Activated CD8-positive, alpha-beta T cell treated with anti-CD3 and anti-CD28 coated beads, Interleukin-2, amount 10 ng/mL, durations not matched to agents 7 days and 5 days (primary cell): ENCODE measurements at places on chromosomes 5 and 9. TPM values are rescaled to one million over a fixed set of nuclear protein-coding genes. Genes with fewer than 3 reads are reported as not detected.

DNA sequence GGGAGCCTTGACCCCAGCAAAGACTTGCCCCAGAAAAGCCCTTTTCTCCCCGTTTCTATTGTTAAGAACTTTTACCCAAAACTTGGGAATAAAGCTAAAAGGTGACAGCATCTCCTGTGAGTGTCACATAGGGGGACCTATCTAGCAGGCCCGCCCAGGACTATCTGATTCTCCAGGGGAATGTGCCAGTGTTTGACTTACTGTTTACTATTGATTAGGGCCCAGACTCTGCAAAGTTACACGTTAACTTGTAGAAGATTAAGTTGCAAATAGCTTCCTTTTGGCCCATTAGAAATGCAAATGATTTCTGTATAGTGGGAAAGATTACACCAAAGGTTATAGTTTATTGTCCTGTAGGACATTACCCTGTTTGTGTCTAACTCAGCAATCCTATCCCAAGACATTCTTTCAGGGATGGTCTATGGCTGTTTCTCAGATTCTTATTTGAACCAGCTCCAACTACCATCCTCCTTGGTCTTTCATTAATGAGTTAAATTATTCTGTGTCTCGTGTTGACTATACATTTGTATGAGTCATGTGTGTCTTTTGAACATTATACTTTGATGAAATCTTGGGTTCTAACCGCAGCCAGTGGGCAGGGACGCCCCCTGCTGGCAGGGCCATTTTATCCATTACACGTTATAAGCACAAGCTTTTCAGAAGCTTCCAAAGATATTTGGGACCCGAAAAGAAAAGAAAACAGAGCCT is 60.7 kb downstream of the HRH2 start:
- DNase-seq = peak; percentile 69

- no peak for DNase-seq
Measured at GRCh38 chr9:7265181-7265580, 507.4 kb downstream of the KDM4C start.

- no peak for DNase-seq
Measured at GRCh38 chr5:76547891-76548524, 75.2 kb downstream of the F2RL2 start.

- no peak for DNase-seq
Measured at GRCh38 chr5:125696762-125697161, 726.4 kb upstream of the GRAMD2B start.

GRCh38 chr5:54579591-54580295 is 62.2 kb downstream of the SNX18 start:
- no peak for DNase-seq

GRCh38 chr9:34992376-34992951 is 2.9 kb downstream of the DNAJB5 start:
- DNase-seq = no peak

DNA sequence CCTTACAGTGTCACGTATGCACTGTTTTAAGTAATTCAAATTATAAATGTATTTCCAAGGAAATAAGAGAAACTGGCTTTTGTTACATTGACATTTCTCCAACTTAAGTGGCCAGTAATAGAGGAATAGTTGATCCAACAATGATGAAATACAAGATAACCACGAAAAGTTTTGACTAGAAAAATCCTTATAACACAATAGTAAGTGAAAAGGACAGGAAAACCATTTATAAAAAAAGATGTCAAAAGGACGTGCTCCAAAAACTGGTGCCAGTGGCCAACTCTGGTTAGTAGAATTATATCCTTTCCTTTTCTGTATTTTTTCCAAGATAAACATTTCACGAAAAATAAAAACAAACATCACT is 210.9 kb downstream of the GAPVD1 start:
- no peak for DNase-seq

DNA sequence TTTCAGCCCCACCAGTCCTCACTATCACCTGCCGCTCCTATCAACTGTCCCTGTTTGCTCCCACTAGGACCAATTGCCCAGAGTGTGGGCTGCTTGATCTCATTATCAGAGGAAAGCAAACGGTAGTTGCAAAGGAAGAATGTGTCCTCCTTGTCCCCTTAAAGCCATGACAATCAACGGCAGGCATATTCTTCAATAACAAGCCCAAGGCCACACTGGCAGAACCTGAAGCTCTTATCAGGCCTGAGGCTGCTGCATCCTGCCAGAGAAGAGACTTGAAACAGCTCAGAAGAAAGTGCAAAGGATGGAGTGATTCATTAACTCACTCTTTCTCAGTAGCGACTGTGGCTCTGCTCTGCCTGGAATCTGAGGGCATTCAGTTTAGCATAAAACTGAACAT is 39.2 kb upstream of the MAN2A1 start:
- no peak for DNase-seq

DNA sequence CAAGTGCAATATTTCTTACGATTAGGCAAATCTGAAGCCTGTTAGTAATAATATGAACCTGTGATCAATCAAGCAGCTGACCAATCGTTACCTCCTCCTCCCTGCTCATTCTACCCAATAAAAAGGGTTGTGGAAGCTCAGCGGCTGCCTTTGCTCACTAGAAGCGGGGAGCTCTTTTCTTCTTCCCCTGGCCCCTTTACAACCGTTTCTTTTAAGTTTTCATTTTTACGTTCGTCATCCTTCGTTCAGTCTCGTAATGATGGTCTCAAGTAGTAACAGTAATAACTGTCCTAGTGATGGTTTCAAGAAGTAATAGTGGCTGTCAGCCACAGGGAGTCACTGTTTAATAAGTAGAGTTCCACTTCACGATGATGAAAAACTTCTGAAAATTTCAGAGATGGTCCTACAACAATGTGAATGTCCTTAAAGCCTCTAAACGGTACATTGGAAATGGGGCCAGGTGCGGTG is 6.2 kb downstream of the UGT3A2 start:
- no peak for DNase-seq

DNA sequence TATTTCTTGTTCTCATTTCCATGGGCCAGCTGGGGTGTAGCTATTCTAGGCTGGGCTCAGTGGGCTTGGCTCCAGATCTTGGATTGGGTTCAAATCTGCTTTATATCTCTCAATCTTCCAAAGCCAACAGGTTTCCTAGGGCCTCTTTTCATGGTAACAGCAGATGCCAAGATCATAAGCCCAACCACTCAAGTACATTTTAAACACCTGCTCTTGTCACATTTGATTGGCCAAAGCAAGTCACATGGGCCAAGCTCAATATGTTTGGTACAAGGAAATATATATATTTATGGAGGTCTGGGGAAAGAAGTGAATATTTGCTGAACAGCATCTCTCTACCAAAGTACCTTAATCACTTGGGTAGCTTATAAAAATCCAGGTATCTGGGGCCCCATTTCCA is 49.5 kb downstream of the MRRF start:
- no peak for DNase-seq

DNA sequence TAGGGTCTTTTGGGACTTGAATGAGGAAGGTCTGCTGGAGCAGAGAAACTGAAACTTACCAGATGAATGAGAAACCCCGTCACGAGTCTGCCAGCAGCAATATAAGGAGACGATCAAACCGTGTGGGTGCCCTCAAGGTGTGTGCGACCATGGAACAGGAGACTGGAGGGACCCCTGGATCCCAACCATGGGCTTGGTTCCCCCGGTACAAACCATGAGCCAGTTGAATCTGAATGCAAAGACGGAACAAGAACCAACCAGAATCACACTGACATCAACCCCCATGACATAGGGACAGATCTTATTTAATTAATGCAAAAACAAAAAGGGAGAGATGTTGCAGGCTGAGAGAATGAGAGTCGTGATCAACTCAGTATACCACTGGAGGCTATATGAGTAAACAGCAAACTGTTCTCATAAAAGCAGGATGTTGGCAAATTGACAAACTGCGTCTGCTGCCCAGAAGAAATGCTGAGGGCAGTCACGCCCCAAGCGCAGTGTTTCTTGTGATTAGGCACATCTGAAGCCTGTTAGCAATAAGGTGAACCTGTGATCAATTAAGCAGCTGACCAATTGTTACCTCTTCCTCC is 475.5 kb upstream of the ACO1 start:
- no peak for DNase-seq

DNA sequence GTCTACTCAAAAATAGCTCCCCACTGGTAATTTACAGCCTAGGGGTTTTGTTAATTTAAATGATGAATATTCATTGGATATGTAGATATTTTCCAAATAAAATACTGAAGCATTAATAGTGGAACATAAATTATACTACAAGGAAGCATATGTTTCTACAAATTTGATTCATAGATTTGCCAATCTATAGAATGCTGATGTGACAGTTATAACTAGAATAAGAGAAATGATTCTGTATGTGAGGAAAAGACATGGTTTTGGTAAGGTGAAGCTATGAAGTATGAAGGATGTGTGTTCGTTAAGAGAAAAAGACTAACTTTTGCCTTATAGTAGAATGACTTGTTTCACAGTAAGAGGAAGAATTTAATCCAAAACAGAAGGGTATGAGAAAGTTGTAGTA is 61.3 kb downstream of the IARS1 start:
- no peak for DNase-seq

- DNase-seq = no peak
Measured at GRCh38 chr9:19553441-19553840, 144.6 kb downstream of the ACER2 start.

DNA sequence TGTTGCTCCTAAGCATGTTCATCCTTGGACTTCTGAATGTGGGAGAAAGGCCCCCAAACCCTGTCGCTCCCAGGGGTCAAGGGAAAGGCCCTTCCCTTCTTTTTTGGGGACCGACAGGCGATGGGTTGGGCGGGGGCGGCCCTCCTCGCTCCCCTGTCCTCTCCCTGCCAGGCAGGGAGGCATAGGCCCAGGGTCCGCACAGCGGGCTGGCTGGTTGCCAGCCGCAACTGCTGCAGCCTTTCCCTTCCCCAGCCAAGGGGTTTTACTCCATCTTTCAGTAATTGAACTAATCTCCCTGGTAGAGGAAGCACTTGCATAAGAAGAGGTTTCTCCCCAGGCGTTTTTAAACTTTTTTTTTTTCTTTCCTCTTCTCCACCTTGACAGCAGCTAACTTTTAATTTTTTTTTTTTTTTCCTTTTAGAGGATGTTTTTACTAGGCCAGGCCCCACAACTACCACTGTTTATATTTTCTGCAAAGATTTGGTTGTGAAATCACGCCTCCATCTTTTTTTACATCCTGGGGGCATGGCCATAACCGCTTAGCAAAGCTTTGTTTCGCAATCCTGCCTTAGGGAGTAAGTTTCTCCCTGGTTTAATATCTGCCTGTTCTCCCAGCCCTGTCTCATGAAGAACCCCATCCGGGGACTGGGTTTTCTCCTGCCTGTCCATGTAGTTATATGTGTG is 216.9 kb upstream of the ZNF608 start:
- DNase-seq = no peak

DNA sequence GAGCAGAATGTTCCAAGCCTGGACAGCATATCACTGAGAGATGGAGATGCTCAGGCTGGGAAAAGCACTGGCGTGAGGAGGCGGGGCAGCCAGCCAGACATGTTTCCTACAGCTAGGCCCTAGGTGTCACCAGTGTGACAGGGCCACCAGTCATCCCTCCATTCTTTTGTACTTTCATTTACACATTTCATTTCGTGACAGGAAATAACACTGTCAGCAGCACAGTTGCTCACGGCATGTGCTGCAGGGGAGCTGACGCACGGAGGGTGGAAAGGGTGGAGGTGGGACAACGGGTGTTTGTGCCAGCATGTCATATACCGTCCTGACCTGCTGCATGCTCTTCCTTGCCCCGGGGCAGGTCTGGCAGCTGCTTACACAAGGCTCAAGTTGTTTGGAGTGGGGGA is 14.8 kb upstream of the CEMIP2 start:
- DNase-seq = peak; percentile 90

- peak; percentile 80 for DNase-seq
Measured at GRCh38 chr5:79938468-79938867, 52.6 kb downstream of the MTX3 start.

DNA sequence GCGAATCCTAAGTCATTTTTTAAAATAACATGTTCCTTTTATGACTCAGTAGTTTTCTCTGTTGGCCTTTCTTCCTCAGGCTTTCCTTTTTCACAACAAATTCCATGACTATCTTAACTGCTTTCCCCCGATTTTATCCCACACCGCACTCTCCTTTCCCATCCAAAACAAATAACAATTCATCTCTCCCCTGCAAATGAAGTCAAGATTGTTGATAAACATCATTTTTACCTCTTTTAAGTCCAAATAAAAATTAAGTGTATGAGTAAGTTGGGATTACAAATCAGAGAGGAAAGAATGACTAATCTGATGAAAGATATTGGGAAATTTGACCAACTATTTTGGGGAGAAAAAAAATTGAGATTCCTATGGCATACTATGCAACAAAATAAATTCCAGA is 47.3 kb downstream of the SEC61B start:
- DNase-seq = no peak

GRCh38 chr9:30744871-30745270 is 1639.6 kb upstream of the ACO1 start:
- DNase-seq = no peak

- DNase-seq = no peak
Measured at GRCh38 chr5:50889790-50890189, 223.4 kb downstream of the PARP8 start.

DNA sequence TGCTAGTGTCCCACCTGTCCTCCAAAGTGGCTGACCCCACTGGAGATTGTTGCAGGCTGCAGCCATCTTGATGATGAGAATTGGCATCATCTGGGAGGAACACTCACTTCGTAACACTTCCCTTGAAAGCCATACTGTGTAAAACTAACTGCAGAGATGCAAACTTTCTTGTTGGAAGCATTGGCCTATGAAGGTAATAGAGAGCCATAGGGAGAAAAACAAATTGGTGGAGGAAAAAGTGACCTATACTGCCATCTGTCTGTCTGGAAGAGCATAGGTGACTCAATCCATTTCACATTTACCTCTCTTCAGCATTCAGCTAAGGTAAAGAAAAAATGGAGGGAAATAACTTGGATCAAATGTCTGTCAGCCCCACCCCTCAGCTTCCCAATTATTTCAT is 473.4 kb downstream of the NTRK2 start:
- no peak for DNase-seq

DNA sequence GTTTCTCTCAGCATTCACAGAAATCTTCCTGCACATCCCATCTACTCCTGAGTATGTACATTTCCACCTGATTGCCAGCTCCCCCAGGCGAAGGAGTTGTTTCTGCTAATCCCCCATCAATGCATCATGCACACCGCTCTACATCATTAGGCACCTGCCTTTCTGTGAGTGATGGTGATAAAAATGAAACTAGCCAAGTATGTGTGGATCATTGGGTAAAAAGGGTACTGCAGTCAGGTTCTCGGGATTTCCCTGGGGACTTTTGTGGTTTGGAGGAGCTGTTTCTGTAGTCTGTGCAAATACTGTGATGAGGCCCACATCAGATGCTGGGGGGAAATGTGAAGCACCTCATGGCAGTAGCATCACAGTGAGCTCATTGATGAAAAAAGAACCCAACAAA is 30.4 kb downstream of the CAMK4 start:
- DNase-seq = peak; percentile 53

The OCLN gene
- total RNA-seq = 2.2 TPM

The ASS1 gene
- total RNA-seq = 1.8 TPM

The COL23A1 gene
- 0.63 TPM for total RNA-seq

The UHRF2 gene
- total RNA-seq = 68.6 TPM

The CHSY3 gene
- not detected for total RNA-seq

The GRM6 gene
- not detected for total RNA-seq

The RANBP17 gene
- total RNA-seq = not detected

The HNRNPH1 gene
- total RNA-seq = 884 TPM

The TRIP13 gene
- total RNA-seq = 42.6 TPM

The FAM221B gene
- total RNA-seq = not detected

The HRH2 gene
- 26.9 TPM for total RNA-seq
